Stimulated activated CD4-positive, alpha-beta T cell treated with anti-CD3 and anti-CD28 coated beads, TNF-alpha, amount 100 ng/mL, for 24 hours (primary cell): ENCODE measurements at places on chromosomes 7 and 10.
A peak's percentile ranks its signal among the peaks of the same experiment; 100 is the strongest.

DNA sequence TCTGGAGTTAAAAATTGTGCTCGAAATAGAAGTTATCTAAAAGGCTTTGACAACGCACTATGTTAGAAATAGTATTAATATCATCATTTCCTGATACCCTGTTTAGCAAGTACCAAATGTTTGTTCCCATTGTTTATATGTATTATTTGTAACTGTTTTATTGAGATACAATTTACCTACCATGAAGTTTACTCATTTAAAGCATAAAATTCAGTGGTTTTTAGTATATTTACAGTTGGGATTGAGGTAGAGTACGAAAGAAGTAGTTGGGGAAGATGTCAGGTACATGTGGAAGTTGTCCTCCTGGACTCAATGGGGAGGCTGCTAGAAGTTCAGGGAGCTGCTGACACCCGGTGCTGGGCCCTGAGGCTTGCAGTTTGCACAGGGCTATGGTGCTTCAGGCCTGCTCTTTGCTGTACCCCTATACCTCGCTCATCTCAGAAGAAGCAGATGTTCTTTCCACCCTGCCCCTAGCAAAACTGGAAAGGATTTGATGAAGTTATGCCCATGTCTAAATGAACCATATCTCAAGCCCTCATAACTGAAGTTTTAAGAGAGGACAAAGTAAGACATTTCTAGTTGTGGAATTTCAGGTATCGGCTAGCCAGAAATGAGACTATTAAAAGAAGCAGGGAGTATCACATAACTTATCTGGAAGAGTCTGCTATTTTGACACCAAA, 25.2 kb upstream of the WNT16 start:
- no peak for DNase-seq

DNA sequence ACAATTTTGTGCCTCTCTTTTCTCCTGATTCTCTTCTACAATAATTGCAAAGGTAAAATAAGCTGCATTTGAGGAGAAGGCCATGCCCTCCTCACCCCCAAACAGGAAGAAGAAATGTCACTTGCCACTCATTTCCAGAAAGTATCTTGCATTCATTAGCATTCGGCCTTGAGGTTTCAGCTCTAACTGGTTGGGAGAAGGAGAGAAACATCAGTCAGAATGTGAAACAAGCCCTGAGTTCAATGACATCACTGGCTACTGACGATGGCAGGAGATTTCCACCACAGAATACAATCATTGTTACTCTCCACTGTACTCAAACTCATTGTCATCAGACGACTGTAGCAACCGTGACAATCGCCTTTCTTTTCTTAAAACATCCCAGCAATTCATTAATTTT, 72.8 kb downstream of the PRKCQ start:
- DNase-seq, result no peak

DNA sequence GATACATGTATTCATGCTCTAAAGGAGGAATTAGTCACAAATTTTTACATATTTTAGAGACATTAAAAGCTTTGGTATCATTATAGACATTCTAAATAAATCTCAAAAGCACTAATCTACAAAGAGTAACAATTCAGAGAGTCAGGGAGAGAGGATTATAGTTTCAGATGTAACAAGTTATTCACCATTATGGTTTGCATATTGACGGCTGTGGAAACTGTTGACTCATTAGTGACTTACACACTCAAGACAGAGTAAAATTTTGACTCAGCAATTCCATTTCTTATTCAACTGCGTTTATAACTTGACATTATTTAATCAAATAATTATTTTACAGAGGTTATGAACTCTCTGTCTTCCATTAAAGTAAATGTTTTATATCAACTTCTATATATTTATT, 95.4 kb upstream of the SEMA3C start:
- DNase-seq, result no peak

DNA sequence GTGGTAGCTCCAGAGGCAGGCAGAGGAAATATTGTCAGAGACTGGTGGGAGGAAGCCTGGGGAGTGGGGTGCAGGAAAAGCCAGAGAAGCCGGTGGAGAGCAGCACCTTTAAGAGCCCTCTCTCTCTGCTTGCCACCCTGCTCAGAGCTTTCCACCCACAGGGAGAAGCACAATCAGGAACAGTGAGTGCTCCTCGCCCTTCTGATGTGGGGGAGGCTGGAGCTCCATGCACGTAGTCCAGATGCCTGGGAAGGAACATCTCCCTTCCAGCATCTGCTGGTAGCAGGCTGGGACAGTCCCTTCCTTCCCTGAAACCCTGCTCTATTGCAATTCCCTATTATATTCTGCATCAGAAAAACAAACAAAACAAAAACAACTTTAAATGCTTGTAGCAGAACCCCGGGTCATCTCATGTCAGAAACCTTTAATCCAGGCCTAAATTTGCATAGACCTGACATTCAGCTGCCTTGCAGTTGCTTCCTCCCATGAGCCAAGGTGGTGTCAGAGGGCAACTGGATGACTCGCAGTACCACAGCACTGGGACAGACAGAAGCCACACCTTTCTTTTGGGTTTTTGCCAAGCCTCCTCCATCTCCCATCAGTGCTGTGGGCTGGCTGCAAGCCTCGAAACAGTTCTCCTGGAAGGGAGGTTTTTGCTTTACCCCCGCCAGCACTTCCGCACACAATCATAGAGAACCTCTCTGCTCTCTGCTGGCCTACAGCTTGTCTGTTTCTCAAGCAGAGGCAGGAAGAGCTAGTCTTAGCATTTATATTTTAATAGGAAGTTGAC, 13.1 kb downstream of the AVPI1 start:
- DNase-seq, result no peak

GRCh38 chr7:87497482-87497881, 22.0 kb upstream of the ABCB4 start:
- no peak for DNase-seq

GRCh38 chr10:132502544-132503300, 34.9 kb upstream of the INPP5A start:
- DNase-seq, result no peak

DNA sequence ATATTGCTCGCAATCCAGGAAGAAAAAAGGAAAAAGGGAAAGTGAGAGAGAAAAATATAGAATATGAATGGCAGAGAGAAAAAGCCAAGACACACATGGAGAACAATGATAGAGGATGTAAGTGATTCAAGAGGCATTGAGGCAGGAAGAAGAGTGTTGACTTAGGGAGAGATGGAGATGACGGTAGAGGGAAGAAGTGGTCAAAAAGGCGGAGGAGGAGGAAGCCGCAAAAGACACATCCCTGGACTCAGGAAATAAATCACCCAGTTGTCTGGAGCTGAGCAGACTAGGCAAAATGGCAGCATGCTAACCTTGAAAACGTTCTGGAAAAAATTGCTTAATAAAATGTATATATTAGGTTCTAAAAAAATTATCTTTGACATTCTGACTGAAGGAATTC, 17.7 kb upstream of the GPR37 start:
- no peak for DNase-seq

- no peak for DNase-seq
Observed at GRCh38 chr10:126948355-126949160, 43.3 kb downstream of the DOCK1 start.

GRCh38 chr10:22760025-22760424, 45.6 kb upstream of the PIP4K2A start:
- no peak for DNase-seq

- no peak for DNase-seq
Observed at GRCh38 chr7:83484826-83485225, 164.1 kb downstream of the SEMA3E start.

- DNase-seq, result no peak
Observed at GRCh38 chr7:67896721-67897120, 900.1 kb downstream of the TYW1 start.

DNA sequence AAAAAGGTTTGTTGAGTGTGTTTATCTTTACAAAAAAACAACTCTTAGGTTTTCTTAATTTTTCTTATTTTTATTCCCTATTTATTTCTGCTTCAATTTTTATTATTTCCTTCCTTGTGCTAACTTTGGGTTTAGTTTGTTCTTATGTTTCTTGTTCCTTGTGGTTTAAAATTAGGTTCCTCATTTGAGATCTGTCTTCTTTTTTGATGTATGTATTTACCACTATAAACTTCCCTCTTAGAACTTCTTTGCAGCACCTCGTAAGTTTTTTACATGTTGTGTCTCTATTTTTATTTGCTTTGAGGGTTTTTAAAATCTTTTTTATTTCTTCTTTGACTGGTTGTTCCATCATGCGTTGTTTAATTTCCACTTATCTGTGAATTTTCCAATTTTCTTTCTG, 1217.1 kb upstream of the CELF2 start:
- no peak for DNase-seq

- DNase-seq, result no peak
Observed at GRCh38 chr7:132494474-132494873, 81.8 kb downstream of the PLXNA4 start.

DNA sequence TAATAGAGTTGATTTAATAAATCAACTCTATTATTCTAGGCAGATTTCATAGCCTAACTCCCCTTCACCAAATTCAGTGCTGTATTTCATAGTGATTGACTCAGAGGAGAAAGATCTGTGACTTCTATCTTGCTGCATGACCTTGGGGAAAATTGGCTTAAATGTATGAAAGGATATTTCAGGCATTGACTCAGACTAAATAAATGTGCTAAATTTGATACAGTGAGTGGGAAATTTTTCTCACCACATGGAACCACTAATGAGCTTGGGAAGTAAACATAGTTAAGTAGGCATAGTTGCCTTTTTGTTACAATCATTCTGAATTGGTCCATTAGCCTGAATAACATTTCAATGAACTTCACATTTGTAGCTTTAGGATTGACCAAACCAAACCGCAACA, 89.0 kb upstream of the PRPS1L1 start:
- no peak for DNase-seq

DNA sequence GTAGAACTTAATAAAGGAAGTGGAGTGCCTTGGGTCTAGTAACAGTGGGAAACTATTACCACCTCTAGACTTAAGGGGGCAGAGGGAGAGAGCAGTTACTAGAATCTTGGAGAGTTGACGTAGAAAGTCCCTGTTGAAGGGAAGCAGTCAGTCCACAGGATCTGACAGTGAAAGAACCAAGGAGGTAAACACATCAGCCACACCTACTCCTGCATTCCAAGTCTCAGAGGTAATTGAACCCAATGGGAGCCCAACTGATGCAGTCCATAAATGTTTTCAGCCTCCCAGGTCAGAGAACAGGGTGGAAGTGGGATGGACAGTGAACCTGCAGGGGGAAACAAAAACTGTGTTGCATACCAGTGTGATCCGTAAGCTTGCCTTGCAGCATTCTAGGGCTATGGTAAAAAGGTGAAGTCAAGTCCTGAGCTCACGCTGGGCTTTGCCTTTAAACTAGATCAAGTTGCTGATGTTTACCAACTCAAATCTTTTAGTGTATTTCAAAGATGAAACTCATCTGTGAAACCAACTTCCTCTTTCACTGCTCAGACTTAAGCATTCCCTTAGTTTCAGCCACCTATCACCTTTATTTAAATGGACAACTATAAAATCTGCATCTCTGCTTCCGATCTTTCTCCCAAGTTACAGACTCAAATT, 57.2 kb downstream of the SLC16A12 start:
- DNase-seq, result no peak

DNA sequence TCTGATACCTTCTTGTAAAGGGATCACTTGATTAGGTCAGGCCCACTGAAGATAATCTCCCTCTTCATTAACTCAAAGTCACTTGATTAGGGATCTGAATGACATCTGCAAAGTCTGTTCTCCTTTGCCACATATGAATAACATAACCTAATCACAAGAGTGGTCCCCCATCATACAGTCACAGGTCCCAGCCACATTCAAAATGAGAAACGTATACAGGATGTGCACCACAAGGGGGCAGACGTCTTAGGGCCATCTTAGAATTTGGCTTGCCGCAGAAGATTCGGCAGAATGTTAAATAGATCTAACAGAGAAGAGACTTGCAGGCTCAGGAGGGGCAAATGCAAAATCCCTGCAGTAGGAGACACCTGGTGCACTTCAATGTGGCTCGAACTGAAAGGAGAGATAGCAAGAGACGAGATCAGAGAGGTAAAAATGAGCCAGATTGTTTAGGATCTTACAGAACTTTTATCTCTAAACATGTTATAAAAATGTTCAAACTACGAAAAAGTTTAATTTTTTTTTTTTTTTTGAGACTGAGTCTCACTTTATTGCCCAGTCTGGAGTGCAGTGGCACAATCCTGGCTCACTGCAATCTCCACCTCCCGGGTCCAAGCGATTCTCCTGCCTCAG, 10.4 kb upstream of the SMC3 start:
- DNase-seq, result peak; percentile 42

GRCh38 chr7:111642373-111642772, 80.1 kb upstream of the IMMP2L start:
- no peak for DNase-seq

- DNase-seq, result no peak
Observed at GRCh38 chr10:15735763-15736162, 16.0 kb upstream of the ITGA8 start.

- no peak for DNase-seq
Observed at GRCh38 chr10:80633910-80634309, 96.2 kb downstream of the SH2D4B start.

DNA sequence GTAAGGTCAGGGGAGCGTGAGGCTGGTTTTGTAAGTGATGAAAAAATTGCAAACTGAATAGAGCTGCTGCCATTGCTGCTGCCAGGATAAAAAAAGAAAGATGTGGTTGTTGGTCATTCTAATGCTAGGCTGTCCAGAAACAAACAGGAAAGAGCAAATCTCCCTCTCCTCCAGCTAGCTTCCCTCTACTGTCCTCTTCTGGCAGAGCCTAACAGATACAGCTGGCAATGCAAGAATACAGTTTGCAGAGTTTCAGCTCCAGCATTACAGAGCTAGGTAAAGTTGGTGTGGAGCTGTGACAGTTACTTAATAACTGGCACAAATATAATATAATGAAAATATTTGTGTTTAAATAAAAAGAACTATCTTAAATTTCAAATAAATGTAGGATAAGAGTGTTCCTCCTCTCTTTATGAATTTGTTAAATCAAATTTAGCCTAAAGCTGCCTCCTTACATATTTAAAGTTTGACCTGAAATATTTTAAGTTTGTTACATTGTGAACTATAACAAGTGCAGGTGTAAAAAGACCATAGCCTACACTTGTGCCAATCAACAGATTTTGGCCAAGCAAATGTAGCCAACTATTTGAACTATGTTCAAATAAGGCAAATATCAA, 407.7 kb downstream of the SH2D4B start:
- no peak for DNase-seq

DNA sequence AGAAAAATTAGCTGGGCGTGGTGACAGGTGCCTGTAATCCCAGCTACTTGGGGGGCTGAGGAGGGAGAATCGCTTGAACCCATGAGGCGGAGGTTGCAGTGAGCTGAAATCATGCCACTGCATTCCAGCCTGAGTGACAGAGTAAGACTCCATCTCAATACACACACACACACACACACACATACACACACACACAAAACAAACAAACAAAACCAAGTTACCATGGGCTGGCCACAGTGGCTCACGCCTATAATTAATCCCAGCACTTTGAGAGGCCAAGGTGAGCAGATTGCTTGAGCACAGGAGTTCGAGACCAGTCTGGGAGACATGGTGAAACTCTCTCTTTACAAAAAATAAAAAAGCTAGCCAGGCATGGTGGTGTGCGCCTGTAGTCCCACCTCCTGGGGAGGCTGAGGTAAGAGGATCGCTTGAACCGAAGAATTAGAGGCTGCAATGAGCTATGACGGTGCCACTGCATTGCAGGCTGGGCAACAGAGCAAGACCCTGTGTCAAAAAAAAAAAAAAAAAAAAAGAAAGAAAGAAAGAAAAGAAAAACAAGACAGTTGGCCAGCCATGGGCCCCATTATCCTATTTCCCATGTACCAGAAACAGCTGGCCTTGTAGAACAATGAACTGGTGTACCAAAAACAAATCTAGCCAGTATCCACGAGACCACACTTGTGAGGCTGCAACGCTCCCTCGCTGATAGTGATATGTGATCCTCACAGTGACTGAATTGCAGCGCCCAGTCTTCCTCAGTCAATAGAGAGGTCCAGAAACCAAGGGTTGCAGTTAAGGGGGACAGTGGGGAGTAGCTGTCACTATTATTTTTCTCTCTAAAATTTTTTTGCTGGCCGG, 6.6 kb upstream of the AGFG2 start:
- DNase-seq, result no peak
